A549 treated with ZK216348 at 1 μM for 4 hours (cell line): ENCODE measurements at places on chromosomes 16 and 17. TPM values are rescaled to one million over a fixed set of nuclear protein-coding genes. Genes with fewer than 3 reads are reported as not detected.

Gene SLC47A2
- 0.09 to 0.16 TPM (median 0.14 TPM) in 4 of 5 replicates, not detected in the other for total RNA-seq

Gene PPP1R27
- 0.15 TPM in 1 of 5 replicates, not detected in the others for total RNA-seq

Gene PLA2G10
- total RNA-seq, result 0.38 to 0.41 TPM (median 0.39 TPM) in 3 of 5 replicates, not detected in the others

Gene NACA2
- total RNA-seq, result not detected in 5 replicates

Gene ST6GALNAC2
- total RNA-seq, result 0.21 to 0.98 TPM (median 0.60 TPM) in 5 replicates

Gene MMP25
- 0.79 to 0.99 TPM (median 0.86 TPM) in 5 replicates for total RNA-seq

Gene NMRAL1
- 42.6 to 47.1 TPM (median 45.8 TPM) in 5 replicates for total RNA-seq

Gene NPIPA2
- total RNA-seq, result 0.84 to 2.0 TPM (median 1.3 TPM) in 5 replicates

Gene PPM1E
- 0.02 to 0.09 TPM (median 0.05 TPM) in 5 replicates for total RNA-seq

Gene GALNS
- 32.1 to 50.6 TPM (median 46.1 TPM) in 5 replicates for total RNA-seq

Gene ASIC2
- total RNA-seq, result 1.7 to 3.1 TPM (median 2.0 TPM) in 5 replicates

Gene NR1D1
- total RNA-seq, result 8.8 to 11.3 TPM (median 10.3 TPM) in 5 replicates

Gene NPIPB13
- 0.62 to 3.6 TPM (median 2.0 TPM) in 5 replicates for total RNA-seq

Gene ALDOA
- 1,377 to 1,871 TPM (median 1,822 TPM) in 5 replicates for total RNA-seq

Gene KRTAP4-9
- total RNA-seq, result not detected in 5 replicates

Gene AP2B1
- total RNA-seq, result 126 to 156 TPM (median 143 TPM) in 5 replicates

Gene NKD1
- total RNA-seq, result 0.12 to 0.76 TPM (median 0.31 TPM) in 5 replicates
